Right renal pelvis (tissue), 4 donors: ENCODE measurements at places on chromosomes 12 and 14.

- DNase-seq, result no peak
These were observed 137.7 kb upstream of the TRHDE start for GRCh38 chr12:72134246-72135020.

DNA sequence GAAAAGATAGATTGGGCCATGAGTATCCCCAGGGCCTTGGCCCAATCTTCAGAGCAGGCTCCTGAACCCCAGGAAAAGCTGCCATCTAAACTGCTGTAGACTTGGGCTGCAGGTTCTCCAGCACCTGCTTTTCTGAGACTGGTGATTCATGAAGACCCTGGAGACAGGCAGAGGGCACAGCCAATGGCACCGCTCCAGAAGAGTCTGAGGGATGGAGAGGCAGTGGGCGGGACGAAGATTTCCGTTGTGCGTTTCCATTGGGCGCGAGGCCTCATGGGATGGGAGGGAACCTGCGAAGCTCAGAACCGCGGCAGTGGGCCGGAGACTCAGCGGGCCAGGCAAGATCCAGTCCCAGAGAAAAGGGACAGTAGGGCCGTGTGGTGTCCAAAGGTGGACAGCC, 375.1 kb downstream of the IPO8 start:
- DNase-seq, result no peak

DNA sequence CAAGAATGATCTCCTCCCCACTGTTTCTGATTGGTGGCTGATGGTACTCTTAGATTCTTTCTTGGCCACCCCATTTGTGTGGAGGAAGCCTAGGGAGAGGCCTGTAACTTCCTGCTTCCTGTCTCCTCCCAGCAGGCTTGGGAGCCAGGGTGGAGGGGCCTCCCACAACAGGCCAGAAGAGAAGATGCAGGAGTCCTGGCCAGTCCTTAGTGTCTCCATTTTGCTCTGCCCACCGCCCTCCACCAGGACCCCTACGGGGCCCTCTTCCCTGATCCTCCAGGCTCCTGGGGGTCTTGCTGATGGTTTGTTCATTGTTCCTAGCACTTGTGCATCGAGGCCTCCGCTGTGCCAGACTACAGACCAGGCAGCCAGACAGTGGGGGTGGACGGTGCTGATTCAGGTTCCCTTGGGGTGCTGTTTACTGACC, 6.8 kb downstream of the TSPAN9 start:
- DNase-seq, result no peak

- no peak for DNase-seq
These were observed 3.0 kb downstream of the NUAK1 start for GRCh38 chr12:106135781-106136180.

DNA sequence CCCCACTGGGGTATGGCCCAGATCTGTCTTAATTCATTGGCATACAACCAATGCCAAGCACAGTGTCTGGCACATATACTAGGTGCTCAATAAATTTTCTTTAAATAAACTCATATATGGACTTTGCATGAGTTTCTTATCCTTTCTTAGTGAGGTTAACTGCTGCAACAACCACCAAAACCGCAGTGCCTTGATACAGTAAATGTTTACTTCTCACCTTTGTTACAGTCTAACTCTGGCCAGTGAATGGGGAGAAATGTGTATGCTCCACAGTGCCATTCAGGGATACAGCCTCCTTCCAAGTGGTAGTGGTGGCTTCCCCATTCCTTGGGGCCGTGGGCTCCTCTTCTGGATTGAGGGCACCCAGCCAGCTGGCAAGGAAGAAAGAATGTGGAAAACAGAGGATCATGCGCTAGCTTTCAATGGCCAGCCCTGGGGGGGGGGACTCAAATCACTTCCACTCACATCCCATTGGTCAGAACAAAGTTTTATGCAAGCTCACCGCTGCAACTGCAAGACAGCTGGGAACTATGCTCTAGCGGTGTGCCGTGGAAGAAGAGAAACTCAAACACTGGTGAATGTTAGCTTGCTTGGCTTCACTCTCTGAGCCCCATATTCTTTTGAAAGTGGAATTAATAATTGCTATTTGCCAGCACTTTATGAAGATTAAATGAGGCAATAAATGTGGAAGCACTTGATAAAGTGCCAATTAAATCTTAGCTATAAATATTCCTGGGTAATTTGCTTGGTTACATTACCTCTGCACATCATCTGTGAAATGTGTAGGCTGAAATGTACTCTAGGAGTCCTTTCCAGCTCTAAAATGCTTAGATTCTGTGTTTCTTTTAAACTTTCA, 51.0 kb upstream of the SOCS2 start:
- no peak for DNase-seq

DNA sequence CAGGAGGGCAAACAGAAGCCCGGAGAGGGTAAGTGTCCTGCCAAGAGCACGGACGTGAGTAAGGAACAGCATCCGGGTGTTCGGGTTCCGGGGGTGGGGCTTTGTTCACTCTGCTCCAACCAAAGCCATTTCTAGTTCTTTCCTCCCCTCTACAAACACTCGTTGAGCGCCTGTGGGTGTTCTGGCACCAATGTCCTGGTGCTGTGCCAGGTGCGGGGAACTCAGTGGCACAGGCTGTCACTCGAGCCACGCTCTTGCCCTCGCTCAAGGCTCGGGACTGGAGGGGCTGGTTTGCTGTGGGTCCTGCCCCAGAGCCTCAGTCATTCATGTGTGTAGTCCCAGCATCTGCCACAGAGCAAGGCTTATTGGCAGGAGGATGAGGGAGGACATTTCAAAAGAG, 157.5 kb downstream of the CALM1 start:
- no peak for DNase-seq

- no peak for DNase-seq
These were observed 1053.6 kb upstream of the SEL1L start for GRCh38 chr14:82587226-82587625.

- no peak for DNase-seq
These were observed 10.0 kb downstream of the DDX51 start for GRCh38 chr12:132133952-132134652.

GRCh38 chr12:105855361-105856047, 283.2 kb downstream of the NUAK1 start:
- DNase-seq, result no peak
